ENCODE measurements at places on chromosomes 11 and 22.

GRCh38 chr11:85318573-85318972, 308.6 kb downstream of the DLG2 start:
- DNase-seq, result no peak

- no peak for DNase-seq
These were observed 44.9 kb downstream of the WNT11 start for GRCh38 chr11:76161261-76161961.

GRCh38 chr22:27507935-27508526, 293.5 kb downstream of the MN1 start:
- no peak for DNase-seq

DNA sequence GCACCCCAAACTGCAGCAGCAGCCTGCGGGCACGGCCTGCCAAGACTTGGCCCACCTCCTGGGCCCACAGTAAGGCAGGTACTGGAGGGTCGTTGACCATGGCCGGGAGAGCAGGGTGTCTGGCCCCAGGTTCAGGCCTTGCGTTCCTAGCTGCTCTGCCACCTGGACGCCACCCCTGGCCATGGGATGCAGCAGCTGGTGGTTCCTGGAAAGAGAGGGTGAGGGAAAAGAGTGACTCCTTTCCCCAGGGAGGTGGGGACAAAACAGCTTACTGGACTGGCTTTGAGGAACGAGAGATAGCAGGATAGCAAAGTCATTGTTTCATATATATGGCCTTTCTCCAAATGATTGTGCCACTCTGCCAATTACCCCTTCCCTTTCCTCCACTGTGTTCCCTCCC, 1.8 kb downstream of the BSCL2 start:
- DNase-seq, result no peak

- DNase-seq, result no peak
These were observed 21.4 kb downstream of the IL17REL start for GRCh38 chr22:49991167-49991566.

GRCh38 chr22:26847816-26848215, 190.4 kb downstream of the MIAT start:
- DNase-seq, result no peak

All from T-helper 2 cell treated with Interferon-gamma antibody and Interleukin-4, amounts not matched to agents 5 μg/mL and 100 μg/mL, for 36 hours (primary cell).